ENCODE measurements at places on chromosomes 4 and X.

DNA sequence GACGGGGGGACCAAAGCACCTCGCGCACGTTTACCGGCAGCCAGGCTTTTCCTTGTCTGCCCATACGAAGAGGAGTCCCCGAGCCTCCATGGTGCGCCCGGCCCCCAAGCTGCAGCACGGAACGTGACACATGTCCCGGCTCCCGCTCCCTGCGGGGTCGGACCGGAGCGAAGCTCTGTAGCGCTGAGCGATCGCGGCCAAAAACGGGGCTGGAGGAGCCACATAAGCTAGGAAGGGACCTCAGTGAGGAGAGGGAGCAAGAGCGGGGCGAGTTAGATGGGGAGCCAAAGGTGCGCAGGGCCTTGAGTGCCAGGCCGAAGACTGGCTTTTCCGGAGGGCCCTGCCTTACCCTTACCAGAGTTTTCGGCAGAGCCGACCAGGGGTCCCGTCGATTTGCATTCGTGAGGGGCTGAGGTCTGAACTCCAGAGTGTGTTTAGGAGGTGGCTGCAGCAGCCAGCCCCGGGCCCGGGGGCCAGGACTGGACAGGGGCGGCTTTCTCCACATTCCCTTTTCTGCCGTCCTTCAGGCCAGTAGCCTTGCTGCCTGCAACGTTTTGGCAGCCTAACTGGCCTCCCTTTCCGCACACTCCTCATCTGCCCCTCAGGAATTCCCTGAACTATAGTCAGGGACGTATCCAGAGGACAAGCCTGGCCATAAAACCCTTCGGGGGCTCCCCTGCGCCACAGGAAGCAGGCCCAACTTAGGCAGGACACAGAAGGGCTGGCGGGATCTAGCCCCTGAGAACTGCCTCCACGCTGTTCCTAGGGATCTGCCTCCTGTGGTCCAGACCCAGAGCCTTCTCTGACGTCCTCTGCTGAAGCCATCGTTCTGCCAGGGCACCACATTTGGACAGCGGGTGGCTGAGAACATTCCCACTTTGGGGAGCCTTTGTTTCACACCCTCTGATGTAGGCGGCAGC, 689 bp downstream of the SSR4 start:
- no peak for DNase-seq

- no peak for DNase-seq
Measured at GRCh38 chr4:170001745-170002267, 24.4 kb downstream of the MFAP3L start.

GRCh38 chr4:145979160-145979559, 40.5 kb upstream of the ZNF827 start:
- DNase-seq, result no peak

DNA sequence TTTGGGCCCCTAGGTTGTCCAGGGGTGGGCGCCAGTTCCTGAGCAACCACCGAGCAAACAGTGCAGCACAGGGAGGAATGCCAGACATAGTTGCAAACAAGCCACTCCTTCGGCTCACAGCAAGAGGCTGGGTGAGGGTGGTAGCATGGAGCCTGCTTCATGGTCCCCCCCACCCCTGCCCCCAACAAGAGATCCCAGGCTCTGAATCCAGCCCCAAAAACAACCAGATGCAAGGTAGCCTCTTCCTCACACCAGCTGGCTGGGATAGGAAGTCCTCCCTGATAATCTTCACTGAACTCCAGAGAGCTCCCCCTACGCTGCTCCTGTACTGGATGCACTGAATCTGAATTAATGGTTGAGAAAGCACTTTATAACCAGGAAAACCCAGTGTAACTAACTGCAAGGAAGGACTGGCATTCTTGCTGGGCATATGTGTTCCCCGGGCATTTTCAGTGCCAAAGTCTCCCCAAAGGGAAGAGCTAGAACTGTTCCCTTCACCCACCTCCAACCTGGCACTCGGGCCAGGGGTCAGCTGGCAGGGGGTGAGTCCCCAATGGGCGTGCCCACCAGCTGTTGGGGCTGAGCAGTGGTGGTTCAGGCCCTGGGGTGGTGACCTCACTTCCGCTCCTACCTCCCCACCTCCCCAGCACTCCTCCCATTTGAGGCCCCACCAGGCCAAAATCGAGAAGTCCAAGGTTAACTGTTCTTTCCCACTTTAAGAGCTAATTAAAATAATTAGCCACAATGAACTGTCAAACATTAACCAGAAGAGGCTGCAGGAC, 1.5 kb downstream of the ELF4 start:
- no peak for DNase-seq

GRCh38 chr4:135277980-135278315, 1076.4 kb upstream of the PABPC4L start:
- no peak for DNase-seq

DNA sequence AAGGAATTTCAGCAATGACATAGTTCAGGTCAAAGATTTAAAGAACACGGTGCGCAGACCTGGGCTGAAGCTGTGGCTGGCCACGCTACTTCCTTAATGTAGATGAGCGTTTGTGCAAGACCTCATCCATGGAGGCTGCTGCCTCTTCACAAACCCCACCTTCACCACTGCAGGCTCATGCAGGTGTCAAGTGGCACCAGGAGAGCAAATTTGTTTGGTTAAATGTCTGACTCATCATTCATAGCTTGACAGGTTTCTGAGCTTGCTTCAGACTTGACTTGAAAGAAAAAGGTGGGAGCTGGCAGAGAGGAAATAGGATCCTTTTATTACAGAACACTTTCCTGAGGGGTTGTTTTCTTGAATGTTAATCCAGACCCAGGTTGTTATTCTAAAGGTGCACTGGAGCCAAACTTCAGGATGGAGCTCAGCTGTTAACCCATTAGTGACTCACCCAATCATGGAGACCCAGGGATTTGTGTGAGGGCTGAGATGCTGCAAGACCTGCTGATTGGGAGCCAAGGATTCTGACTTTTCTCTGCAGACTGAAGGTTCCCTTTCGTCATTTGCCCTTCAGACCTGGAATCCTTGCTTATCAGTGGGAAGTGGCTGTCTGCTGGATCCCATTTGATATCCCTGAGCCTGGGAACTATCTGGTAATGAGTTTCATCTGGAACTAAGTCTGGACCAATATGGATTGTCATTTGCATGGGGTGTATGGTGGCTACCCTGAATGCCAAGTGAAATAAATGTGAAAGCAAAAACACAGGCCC, 315.3 kb downstream of the PTTG2 start:
- DNase-seq, result no peak

GRCh38 chr4:45876235-45876890, 247.5 kb downstream of the GABRG1 start:
- no peak for DNase-seq

DNA sequence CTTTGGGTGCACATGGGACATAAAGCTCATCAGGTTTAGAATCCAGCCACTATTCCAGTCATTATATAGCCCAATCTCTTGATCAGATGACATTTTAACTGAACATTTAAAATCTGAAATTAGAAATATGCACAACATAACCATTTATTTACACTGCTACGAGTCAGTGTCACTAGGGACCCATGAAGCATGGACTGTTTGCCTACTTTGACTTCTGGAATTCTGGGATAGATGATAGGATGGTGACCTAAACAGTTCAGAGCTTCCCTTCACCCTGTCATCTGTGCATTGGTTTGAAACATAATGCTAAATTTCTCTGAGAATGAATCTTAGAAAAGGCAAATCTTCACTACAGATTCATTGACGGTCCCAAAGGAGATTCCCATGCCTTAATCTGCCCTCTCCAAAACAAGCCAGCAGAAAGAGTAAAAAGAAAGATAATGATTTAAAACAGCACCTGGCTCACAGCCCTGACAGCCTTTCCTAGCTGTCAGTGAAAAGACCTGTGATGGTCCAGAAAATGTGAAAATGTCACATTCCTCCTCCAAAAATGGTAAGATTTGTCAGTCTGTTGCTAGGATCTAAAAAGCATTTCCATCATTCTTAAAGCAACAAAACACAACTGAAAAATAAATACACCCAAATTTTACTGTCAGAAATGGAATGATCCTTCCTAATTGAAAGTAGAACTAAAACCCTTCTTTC, 18.9 kb upstream of the HERC3 start:
- DNase-seq, result no peak

GRCh38 chrX:11687157-11687556, 21.4 kb upstream of the ARHGAP6 start:
- no peak for DNase-seq

GRCh38 chr4:79998201-79998600, 74.8 kb downstream of the ANTXR2 start:
- DNase-seq, result no peak

Data from NCI-H1092 (cell line).